ENCODE measurements at places on chromosomes 1 and 21. TPM values are rescaled to one million over a fixed set of nuclear protein-coding genes. Genes with fewer than 3 reads are reported as not detected.

GRCh38 chr1:229339520-229339919 lies 3.3 kb downstream of the CCSAP start:
- DNase-seq: no peak
- H3K4me1 ChIP-seq: peaks cover 20% of the 10 kb centered on the region
- H3K36me3 ChIP-seq: no peaks in the 10 kb centered on the region
- H3K27ac ChIP-seq: no peak overlapping the region
- peaks cover 14% of the 10 kb centered on the region for H3K27me3 ChIP-seq

The WNT3A gene
- not detected for total RNA-seq

- no peak for DNase-seq
- H3K36me3 ChIP-seq: no peaks in the 10 kb centered on the region
- H3K27ac ChIP-seq: no peak overlapping the region
- no peak overlapping the region for H3K4me3 ChIP-seq
Observed at GRCh38 chr1:82225421-82226185, 424.9 kb downstream of the ADGRL2 start.

DNA sequence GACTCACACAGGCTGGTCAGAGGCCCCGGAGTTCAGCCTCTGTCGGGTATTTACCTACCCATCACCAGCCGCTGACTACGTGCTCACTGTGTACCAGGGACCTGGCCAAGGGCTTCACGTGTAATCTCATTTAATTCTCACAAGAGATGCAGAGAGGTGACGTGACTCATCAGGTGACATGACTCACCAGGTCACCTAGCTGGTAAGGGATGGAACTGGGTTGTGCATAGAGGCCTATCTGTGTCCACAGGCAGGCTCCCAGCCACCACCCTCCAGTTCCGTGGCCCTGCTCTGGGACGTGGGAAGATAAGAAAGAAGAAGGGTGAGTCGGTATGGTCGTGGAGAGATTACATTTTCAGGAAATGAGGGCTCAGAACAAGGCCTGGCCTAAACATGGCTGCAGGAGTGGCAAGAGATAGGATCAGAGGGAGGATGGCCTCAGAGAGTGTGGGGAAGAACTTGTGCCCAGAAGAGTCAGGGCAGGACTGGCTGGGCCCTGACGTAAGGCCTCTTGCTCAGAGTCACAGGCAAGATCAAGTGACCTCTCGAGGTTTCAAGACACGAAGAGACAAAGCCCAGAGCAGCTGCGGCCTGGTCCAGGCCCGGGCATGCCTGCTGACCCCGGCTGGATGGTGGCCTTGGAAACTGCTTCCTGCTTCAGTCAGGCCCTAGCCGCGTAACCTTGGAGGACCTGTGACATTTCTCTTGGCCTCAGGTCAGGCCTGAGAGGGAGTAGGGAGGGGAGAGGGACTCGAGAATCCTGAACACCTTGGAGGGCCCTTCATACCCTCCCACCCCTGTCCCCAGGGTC lies 52.7 kb upstream of the WASF2 start:
- DNase-seq: no peak
- H3K27me3 ChIP-seq: no peaks in the 10 kb centered on the region
- no peak overlapping the region for H3K4me3 ChIP-seq
- H3K36me3 ChIP-seq: no peaks in the 10 kb centered on the region
- H3K4me1 ChIP-seq: peaks cover 3% of the 10 kb centered on the region
- peak overlapping the region; percentile 43 for H3K27ac ChIP-seq

DNA sequence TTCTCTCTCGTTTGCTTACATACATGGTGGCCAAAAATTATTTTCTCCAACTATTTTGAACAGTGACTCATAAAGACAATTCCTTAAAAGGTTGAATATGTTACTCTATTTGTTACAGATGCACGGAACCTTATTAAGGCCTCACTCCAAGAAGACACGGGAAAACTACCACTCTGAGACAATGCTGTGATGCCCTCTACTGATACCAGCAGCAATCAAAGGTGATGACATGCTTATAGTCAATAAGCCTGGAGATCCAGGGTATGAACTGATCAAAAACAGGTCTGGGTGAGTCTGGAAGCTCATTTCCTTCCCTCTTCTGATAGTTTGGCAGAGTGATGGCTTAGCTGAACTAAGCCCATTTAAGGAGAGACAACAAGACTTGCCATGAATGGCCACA lies 563.0 kb downstream of the LRRIQ3 start:
- H3K27ac ChIP-seq: no peak overlapping the region
- H3K4me3 ChIP-seq: no peak overlapping the region
- H3K36me3 ChIP-seq: no peaks in the 10 kb centered on the region
- no peaks in the 10 kb centered on the region for H3K27me3 ChIP-seq
- no peaks in the 10 kb centered on the region for H3K4me1 ChIP-seq

The ACKR1 gene
- total RNA-seq: 0.74 TPM

DNA sequence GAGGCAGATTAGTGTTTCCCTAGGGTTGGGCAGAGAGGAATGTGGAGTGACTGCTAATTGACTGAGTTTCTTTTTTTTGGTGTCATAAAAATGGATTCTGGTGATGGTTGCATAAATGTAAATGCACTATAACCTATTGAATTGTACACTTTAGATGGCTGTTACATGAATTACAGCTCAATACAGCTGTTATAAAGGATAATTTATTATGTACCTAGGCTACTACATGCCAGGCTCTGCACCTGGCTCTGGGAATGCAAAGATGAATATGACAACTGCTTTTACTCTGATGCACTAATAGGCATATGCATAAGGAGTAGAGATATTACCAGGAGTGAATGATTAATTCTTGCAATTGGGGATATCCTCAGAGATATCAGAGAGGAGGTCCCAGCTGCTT lies 345.3 kb downstream of the PTBP2 start:
- DNase-seq: no peak
- no peaks in the 10 kb centered on the region for H3K4me1 ChIP-seq
- no peak overlapping the region for H3K4me3 ChIP-seq
- no peaks in the 10 kb centered on the region for H3K36me3 ChIP-seq
- no peak overlapping the region for H3K27ac ChIP-seq

DNA sequence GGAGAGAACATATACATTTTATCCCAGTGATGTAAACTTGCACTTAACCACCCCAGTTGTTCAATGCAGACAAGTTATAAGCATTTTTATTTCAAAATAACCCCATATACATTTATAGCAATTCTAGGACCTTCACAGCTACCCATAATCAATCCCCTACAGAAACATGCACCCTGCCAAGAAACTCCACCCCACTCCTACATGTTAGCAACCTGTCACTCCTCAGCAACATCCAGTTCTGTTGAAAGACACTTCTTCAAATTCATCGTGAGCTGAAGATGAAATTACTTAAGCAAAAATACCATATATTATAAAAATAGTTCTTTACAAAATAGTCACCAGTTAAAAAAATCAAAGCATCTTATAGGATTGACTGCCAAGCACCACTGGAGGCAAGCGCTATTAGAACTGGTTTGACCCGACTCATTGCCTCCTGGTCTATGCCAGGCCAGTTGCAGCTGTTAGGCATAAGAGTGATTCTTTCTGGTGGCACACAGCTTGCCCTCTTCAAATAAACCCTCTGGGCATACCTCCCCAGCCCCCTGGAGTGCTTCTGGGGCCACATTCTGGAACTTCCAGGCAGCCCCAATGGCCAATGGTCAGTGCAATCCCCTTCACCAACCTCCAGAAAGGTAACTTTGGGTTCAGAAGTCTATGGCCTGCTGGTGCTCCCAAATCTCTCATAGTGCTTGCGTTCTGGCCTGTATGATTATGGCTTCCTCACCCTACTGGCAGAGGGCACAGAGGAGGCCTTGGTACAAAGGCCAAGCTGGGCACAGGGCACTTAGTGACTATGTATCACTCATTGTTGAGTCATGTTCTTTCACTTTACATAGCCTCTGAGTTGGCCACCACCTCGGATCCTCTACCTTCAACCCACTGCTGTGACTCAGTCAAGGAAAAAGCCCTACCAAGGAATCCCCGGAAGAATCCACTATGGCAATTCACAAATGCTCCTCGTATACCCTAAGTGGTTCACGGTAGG lies 72.2 kb upstream of the RALGPS2 start:
- DNase-seq: no peak
- H3K27me3 ChIP-seq: no peaks in the 10 kb centered on the region
- H3K36me3 ChIP-seq: no peaks in the 10 kb centered on the region
- no peak overlapping the region for H3K4me3 ChIP-seq
- H3K27ac ChIP-seq: no peak overlapping the region

- no peak overlapping the region for H3K27ac ChIP-seq
- no peaks in the 10 kb centered on the region for H3K36me3 ChIP-seq
- H3K4me1 ChIP-seq: peaks cover 4% of the 10 kb centered on the region
- DNase-seq: no peak
- no peaks in the 10 kb centered on the region for H3K27me3 ChIP-seq
- no peak overlapping the region for H3K4me3 ChIP-seq
Observed at GRCh38 chr1:99777752-99778151, 11.3 kb upstream of the FRRS1 start.

The HSPA13 gene
- total RNA-seq: 66.5 TPM

DNA sequence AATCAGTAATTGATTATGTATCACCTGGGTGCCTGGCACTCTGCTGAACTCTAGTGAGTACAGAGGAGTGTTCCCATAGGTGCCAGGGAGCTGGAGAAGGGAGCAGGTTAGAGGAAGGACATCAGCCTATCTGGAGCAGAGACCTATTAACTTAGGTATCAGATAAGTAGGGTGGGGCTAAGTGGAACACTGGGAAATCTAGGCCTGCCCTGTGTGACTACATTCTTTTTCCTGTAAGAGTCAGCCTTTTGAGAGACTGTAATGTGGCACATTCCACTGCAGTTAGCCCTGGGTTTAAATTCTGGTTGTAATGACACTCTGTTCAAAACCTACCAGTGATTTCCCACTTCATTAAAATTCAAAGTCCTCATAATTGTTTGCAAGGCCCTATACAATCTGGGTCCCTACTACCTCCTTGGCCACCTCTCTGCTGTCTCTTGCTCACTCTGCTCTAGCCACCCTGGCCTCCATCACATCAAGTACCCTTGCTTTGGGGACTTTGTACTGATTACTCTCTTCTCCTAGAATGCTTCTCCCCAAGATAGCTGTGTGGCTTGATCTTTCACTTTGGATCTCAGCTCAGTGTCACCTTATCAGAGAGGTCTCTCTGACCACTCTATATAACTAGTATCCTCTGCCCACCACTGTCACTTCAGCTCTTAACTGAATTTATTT lies 12.9 kb downstream of the STX12 start:
- H3K27ac ChIP-seq: no peak overlapping the region
- no peaks in the 10 kb centered on the region for H3K27me3 ChIP-seq
- no peaks in the 10 kb centered on the region for H3K4me1 ChIP-seq

DNA sequence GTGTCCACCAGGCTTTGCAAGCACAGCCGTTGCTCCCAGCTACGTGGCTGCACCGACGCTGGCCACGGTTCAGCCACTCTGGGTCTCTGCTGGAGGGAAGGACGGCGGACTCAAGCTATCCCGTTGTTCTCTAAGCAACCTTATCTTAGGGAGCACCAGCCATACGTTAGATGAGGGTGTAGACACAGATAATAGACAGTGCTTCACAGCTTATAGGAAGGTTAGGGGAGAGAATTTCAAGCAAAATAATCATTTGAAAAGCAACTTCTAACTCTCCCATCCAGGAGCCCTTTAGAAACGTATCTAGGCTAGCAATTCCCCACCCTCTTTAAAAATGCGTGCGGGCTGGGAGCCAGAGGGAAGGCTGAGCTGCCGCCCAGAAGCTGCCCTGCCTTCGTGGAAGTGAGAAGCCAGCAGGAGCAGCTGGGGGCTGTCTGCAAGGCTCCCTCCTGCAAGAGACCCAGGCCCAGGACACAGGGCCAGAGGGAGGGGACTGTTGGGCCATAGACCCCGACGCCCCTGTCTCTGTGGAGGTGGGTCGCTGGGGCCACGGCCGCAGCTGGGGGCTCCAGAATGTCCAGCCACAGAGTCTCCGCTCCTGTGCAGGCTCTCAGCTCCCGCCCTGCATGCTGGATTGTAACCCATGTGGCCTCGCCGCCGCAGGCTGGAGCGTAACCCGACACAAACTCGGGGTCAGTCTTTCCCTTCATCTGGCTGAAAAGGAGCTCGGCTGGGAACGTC lies 31.2 kb upstream of the COL6A2 start:
- H3K4me3 ChIP-seq: no peak overlapping the region
- DNase-seq: peak; percentile 48
- no peaks in the 10 kb centered on the region for H3K27me3 ChIP-seq
- no peak overlapping the region for H3K27ac ChIP-seq
- no peaks in the 10 kb centered on the region for H3K36me3 ChIP-seq

DNA sequence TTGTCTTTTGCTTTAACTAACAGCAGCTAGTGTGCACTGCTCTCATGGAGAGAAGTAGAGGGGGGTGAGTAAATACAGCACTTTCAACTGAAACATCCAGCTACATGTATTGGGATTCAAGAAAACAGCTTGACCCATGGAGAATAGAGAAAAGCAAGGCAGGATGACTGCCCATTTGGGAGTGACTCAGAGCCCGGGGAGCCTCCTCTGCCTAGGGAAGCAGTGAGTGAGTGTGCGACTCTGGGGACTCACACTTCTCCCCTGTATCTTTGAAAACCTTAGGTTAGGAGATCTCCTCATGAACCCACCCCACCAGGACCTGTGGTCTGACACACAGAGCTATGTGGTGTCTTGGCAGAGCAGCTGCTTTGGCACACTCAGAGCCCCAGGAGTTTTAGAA lies 82.0 kb upstream of the PTGFR start:
- no peaks in the 10 kb centered on the region for H3K27me3 ChIP-seq
- DNase-seq: no peak
- H3K4me3 ChIP-seq: no peak overlapping the region
- H3K36me3 ChIP-seq: no peaks in the 10 kb centered on the region
- H3K27ac ChIP-seq: no peak overlapping the region

The ZNF496 gene
- 30.1 TPM for total RNA-seq

DNA sequence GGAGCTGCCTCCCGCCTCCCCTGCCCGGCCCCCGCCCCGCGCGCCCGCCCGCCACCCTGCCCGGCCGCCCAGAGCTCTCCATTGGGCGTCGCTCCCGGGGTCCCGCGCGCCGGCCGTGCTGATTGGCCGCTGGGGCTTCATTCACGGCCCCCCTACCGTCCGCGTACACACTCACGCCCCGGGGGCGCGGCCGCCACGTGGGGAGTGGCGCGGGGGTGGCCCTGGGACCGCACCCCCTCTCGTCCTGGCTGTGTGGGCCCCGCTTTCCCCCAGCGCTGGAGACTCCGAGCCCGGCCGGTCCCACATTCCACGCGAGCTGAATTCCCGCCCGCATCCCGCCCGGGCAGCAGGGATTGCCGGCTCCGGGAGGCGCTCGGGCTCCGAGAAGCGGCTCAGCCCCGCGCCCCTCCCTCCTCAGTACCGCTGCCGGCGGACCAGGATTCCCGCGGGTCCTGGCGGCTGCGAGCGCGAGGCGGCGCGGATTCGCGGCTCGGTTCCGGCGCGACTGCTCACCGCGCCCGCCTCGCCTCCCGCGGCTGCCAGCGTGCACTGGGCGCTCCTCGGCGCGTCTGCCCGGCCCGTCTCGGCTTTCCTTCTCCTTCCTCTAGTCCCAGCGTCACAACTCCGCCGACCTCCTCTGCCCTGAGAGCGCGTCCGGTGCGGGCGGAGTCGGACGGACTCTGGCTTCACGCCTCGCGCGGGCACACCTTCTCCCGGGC lies 450 bp upstream of the POU3F1 start:
- H3K36me3 ChIP-seq: no peaks in the 10 kb centered on the region
- H3K4me3 ChIP-seq: peak overlapping the region; percentile 71
- peaks cover 55% of the 10 kb centered on the region for H3K4me1 ChIP-seq

The OR2AK2 gene
- total RNA-seq: not detected

The PPFIA4 gene
- total RNA-seq: 21.5 TPM

Measured in neural progenitor cell (in vitro differentiated cells).